ENCODE measurements at places on chromosomes 7 and 10.

GRCh38 chr7:120229084-120229483, 43.9 kb upstream of the KCND2 start:
- DNase-seq: no peak

- no peak for DNase-seq
Measured at GRCh38 chr7:10212649-10213048, 761.0 kb upstream of the PHF14 start.

DNA sequence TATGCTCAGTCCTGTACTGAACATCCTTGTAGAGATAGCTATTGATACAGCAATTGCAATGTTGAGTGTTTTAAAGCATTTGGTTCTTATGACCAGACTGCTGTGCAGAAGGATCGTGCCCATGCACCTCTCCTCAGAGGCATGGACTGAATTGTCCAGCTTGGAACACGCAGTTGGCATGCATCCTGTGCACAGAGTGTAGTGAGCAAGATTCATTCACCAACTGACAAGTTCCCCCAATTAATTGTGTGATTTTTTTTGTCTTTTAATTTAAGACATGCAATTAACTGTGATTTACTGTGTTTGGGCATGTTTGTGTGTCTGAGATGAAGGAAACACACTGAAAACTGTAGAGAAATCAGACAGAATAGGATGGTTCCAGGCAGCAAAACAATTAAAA, 323.7 kb downstream of the CDK14 start:
- DNase-seq: no peak

GRCh38 chr10:123568751-123569150, 97.4 kb upstream of the GPR26 start:
- DNase-seq: no peak

DNA sequence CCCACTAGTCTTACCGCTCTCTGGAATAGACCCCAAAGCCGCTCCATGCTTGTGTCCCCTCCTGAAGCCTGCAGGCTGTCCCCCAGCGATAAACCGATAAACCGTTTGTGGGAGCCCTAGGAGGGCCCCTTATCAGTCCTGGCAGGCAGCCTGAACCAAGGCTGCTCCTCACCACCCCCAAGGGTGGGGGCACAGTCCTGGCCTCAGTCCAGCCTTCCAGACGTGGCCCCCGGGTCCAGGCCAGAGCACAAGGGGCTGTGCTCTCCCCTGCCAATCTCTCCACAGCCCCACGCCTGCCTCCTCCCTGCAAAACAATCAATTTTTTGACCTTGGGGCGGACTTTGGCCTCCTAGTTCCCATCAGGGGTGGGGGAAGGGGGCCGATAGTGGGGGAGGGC, at the start of gene TFR2:
Gene TFR2 (minus strand): TSS at position 90 of the 397 bp plus-strand sequence. CDS start 43 bp downstream, at position 47.
- DNase-seq: no peak

DNA sequence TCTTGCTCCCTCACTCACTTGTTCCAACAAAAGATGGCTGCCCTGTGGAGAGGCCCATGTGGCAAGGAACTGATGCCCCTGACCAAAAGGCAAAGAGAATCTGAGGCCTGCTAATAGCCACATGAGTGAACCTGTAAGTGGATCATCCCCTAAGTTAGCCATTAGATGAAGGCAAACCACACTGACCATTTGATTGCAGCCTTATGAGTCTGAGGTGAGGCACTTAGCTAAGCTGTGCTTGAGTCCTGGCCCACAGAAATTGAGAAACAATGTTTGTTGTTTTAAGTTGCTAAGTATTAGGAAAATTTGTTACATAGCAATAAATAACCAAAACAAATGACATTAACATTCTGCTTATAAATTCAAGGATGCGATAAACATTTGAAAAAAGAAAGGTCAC, 100.1 kb upstream of the BET1 start:
- no peak for DNase-seq

- DNase-seq: no peak
Measured at GRCh38 chr7:117715784-117716445, 157.3 kb downstream of the CTTNBP2 start.

GRCh38 chr7:23014681-23015080, 751 bp upstream of the HYCC1 start:
- DNase-seq: no peak

DNA sequence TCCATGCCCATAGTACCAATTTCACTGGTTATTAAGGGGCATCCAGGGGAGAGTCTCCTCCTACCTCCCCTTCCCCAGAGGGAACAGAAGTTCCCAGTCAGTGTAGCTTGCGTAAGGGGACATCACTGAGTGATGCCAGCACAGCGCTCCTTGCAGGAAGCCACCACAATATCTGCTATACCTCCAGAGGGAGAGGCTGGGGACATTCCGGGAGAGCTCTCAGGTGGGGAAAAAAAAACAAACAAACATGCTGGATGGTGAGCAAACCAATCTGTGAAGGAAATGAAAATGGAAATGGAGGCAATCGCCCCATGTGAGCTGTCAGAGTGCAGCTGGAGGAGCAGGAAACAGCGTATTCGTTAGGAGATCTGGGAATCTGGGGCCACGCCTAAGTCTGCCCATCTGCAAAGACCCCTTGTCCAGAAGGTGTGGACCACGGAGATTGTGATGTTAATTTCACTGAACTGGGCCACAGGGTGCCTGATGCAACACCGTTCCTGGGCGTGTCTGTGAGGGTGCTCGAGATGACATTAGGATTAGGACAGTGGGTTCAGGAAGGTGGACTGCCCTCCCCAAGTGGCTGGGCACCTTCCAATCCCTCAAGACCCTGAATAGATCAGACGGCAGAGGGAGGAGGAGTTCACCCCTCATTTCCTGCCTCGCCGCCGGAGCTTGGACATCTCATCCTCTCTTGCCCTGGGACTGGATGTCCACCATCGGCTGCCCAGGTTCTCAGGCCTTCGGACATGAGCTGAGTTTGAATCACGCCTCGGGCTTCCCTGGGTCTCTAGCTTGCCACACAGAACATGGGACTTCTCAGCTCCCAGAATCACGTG, 30.5 kb downstream of the GNA12 start:
- DNase-seq: no peak

- DNase-seq: no peak
Measured at GRCh38 chr7:92697012-92697411, 106.8 kb upstream of the FAM133B start.

- DNase-seq: no peak
Measured at GRCh38 chr7:27866256-27866655, 126.3 kb downstream of the TAX1BP1 start.

DNA sequence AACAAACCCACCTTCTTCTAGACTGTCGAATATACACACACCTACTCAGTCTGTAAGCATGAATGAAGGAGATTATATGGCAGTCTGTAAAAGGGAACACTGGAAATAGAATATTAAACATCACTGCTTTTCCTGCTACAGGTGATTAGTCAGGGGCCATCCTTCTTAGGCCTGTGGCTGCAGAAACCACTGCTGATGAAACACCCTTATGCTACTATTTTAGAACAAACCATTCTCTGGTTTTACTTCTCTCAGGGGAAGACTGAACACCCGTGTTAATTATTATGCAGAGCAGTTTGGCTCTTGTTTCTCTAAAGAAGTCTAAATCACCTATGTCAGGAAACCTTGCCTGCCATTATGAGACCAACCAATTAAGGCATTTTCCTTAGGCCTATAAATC, 351.1 kb upstream of the KLF6 start:
- DNase-seq: no peak

- DNase-seq: no peak
Measured at GRCh38 chr10:114663626-114664025, 5.6 kb upstream of the ABLIM1 start.

GRCh38 chr7:31077484-31078362, 25.6 kb downstream of the ADCYAP1R1 start:
- DNase-seq: no peak

All from activated CD8-positive, alpha-beta memory T cell treated with anti-CD3 and anti-CD28 coated beads for 1 hour (primary cell).